Eye (tissue), 1 donor: ENCODE measurements at places on chromosomes 16 and 17.
A peak's percentile ranks its signal among the peaks of the same experiment; 100 is the strongest.

- peak; percentile 62 for DNase-seq
Measured at GRCh38 chr16:89184933-89185794, 13.6 kb downstream of the CDH15 start.

DNA sequence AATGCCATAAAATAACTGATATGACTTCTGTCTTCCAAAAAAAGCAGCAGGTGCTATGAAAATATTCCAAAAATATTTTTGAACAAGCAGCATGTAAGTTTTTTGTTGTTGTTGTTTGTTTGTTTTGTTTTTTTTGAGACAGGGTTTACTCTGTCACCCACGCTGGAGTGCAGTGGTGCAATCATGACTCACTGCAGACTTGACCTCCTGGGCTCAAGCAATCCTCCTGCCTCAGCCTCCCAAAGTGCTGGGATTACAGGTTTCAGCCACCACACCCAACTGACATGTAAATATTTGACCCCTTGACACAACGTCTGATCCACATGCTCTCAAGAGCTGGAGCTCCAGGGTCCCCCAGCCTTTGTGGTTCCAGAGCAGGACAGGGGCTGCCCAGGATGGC, 98.4 kb downstream of the LITAF start:
- DNase-seq: no peak

- no peak for DNase-seq
Measured at GRCh38 chr16:48013491-48013901, 142.3 kb downstream of the ABCC12 start.

GRCh38 chr17:7355053-7355452, at the start of gene TMEM95:
TSS of gene TMEM95 (plus strand) at chr17:7355156. CDS start at chr17:7355205, 49 bp downstream.
- peak; percentile 39 for DNase-seq

DNA sequence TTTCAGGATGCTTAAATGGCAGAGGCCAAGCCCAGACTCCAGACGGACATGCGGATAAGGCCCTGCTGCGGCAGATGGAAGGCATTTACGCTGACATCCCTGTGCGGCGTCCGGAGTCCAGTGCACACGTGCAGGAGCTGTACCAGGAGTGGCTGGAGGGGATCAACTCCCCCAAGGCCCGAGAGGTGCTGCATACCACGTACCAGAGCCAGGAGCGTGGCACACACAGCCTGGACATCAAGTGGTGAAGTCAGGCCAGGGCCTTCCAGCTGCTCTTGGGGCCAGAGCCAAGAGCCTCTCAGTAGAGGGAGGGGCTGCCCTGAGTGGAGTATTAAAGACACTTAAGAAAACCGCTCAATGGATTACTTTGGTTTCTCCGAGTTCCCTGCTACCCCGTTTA, 29.4 kb downstream of the NARF start:
- DNase-seq: no peak
